ENCODE measurements at places on chromosomes 16 and 17.

GRCh38 chr17:58244963-58245362 is 6.6 kb downstream of the LPO start:
- DNase-seq, result no peak

- DNase-seq, result peak; percentile 62
Measured at GRCh38 chr17:50297407-50297865, 23.2 kb downstream of the TMEM92 start.

GRCh38 chr17:50824429-50824828 is 11.0 kb upstream of the WFIKKN2 start:
- DNase-seq, result no peak

GRCh38 chr17:82795615-82796014 is 43.8 kb downstream of the TBCD start:
- DNase-seq, result no peak

DNA sequence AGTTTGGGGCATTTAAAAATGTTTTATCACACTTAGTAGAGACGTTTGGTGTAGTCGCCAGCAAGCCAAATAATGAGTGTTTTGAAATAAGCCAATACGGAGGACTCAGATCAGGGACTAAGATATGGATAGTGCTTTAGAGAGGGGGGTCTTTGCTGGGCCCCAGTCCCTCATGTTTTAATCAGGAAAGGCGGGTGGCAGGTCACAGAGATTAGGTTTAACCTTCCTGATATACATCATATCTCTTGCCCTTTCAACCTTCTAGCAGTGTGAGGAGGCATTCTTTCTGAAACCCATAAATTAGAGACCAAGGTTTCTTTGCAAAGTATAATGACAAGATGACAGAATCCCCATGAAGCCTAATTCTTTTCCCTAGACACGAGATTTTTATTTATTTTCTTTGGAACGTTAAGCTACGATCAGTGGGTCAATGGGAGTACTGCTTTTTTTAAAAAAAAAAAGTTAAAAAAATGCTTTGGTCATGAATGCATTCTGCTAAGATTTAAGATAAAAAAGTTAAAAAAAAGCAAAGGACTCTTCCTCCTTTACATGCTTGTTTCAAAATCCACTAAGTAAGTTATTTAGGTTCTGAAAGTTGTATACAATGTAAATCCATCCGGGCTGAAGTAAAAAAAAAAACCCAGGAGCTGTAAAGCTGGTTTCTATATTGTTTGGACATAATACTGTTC is 572.1 kb upstream of the SALL1 start:
- no peak for DNase-seq

- DNase-seq, result no peak
Measured at GRCh38 chr16:84153660-84154214, 8.6 kb downstream of the DNAAF1 start.

GRCh38 chr16:5900046-5900445 is 802.5 kb upstream of the EEF2KMT start:
- no peak for DNase-seq

DNA sequence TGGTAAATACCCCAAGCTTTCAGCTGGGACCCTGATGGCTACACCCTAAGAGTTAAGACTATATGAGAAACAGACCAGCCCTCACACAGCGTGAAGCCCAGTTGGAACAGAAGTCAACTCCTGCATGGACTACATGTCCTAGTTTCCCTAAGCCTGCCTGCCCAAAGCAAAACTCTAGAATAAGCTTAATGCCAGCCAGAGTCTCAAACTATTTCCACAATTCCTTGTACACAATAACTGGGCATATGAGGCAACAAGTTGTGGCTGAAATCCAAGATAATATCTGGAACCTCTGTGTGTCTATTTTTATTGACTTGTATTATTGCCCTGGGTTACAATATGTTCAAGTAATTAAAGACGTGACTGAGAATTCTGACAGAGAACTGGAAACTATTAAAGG is 19.4 kb downstream of the MYH10 start:
- no peak for DNase-seq

DNA sequence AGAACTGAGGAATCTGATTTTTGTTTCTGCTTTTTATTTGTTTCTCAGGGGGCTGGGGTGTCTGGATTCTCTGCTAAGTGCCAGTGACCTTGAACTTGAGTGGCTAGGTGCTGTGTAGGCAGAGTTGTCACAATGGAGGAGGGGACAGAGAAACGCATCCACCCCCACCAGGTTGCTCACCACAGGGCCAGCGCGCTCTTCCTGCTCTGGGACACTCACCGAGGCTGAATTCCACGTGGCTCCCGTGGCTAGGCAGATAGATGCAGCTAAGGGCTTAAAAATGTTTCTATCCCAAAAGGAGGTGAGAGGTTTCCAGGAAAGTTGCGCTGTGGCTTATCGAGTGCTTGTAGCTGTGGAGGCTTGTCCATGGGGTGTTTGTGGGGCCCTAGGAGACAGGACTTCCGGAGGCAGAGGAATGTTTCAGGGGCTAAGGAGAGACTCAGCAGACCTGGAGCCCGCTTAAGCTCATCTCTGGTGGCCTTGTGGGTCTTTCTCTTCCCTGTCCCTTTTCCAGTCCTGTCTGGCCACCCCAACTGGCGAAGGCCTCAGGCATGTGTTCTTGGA is 36.8 kb downstream of the ADCY7 start:
- DNase-seq, result no peak

GRCh38 chr17:31156326-31156725 is 61.5 kb downstream of the NF1 start:
- DNase-seq, result no peak

DNA sequence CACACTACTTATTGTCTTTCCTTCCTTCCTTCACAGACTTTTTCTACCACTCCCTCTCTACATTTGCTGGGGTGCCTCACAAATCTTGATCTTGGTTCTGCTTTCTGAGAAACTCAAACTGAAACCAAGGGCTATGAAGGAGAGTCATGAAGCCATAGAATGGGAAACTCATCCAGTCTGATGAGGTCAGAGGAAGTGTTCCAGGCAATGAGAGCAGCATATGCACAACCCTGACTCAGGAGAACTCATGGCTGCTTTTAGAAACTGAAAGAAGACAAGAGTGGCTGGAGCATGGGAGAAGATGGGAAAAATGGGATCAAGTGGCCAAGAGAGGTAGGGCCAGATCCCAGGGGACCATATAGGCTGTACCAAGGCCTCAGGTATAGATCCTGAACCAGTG is 130.0 kb upstream of the TOX3 start:
- no peak for DNase-seq

GRCh38 chr16:47779201-47780016 is 318.3 kb downstream of the PHKB start:
- DNase-seq, result no peak

- no peak for DNase-seq
Measured at GRCh38 chr16:23676924-23677480, 1.7 kb upstream of the PLK1 start.

DNA sequence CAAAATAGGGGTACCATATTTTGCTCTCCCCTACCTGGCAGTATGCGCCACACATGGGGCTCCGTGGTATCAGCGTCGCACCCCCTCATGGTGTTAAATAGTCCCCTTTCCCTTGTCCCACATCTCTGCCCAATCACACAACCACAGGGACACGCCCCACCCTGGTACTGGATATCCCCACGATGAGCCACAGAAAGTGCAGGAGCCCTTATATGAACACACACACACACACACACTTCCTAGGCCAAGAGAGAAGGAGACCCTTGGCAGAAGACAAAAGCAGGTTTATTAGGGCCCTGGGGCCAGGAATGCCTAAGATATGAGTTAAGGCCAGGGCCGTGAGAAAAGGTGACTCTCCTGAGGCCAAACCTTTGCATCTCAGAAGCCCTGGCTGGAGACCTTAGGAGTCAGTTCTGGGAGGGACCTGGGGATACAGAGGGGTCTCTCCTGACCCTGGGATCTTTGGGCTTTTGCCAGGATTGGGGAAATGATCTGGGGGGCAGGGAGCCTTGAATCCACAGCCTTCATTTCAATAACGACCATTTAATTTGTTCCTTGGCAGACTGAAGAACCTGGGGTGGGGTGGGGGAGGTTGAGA is 11.6 kb downstream of the COPZ2 start:
- DNase-seq, result no peak

GRCh38 chr17:64572682-64573154 is 65.9 kb downstream of the CEP95 start:
- no peak for DNase-seq

GRCh38 chr17:65283704-65284103 is 146.5 kb downstream of the RGS9 start:
- no peak for DNase-seq

- DNase-seq, result no peak
Measured at GRCh38 chr17:79355165-79355564, 255.7 kb downstream of the RBFOX3 start.

DNA sequence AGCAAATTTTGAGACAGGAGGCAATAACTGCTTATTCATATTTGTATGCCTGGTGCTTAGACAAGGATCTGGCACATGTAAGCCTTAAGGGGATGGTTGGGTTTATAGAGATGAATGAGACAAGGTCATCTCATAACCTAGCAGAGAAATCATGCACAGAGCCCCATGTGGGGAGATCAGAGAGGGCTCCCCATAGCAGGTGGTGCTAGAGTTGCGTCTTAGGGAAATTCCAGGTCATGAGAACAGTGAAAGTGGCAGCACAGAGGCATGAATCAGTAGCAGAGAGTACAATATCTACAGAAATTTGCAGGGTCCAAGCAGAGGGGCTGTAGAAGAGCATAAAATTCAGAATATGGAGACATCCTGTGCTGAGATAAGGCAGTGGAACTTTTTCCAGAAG is 57.3 kb downstream of the SLC6A2 start:
- no peak for DNase-seq

DNA sequence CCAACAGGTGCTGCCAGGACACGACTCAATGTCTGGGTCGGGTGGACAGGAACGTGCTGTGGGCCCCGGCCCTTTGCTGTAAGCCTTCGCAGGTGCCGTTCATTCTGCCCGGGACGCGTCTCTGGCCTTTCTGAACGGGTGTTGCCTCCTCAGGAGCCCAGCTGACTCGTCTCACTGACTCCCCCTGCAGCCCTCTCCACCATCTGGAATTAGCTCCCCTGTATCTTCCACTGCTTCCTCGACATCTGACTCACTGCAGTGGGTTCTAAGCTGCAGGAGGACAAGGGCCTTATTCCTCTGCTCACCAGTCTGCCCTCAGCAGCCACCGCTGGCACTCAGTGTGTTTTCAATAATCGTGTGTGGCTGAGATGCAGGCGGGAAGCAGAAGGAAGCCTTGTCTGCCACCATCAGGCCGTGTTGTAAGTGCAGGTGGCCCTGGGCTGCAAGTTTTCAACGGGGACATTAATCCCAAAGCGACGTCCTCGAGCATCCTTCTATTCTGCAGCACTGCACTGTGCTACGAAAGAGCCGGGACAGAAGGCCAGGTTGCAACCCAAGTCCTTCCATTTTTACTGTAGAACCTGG is 256.2 kb downstream of the FOXL1 start:
- DNase-seq, result no peak

GRCh38 chr16:67933805-67934204 is 2.1 kb upstream of the CTRL start:
- DNase-seq, result no peak

- no peak for DNase-seq
Measured at GRCh38 chr16:64952177-64952576, 169.7 kb downstream of the CDH11 start.

DNA sequence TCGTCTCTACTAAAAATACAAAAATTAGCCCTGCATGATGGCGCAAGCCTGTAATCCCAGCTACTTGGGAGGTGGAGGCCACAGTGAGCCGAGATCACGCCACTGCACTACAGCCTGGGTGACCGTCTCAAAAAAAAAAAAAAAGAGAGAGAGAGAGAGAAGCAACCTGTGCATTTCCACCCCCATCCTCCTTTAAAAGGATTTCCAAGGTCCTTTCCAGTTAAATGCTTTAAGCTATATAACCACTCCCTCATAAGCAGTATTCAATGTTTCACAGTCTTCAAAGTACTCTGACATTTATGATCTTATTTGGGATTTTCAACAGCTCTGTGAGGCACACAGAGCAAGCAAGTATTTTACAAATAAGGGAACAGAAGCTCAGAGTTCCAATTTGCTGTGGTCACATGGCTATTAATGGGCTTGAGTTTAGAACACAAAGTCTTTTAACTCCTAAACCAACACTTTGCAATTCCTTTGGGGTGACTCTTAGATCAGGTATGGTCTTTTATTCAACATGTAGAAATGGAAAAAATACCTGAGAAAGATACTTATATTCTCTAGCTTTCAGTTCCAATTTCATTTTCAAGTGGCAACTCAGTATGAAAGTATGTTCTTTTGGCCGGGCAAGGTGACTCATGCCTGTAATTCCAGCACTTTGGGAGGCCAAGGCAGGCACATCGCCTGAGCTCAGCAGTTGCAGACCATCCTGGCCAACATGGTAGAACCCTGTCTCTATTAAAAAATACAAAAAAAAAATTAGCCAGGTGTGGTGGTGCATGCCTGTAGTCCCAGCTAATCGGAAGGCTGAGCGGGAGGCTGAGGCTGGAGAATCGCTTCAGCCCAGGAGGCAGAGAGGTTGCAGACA is 31.3 kb downstream of the SPOP start:
- DNase-seq, result no peak

All from AML-193 (cell line).